ENCODE measurements at places on chromosomes 7 and 10.

DNA sequence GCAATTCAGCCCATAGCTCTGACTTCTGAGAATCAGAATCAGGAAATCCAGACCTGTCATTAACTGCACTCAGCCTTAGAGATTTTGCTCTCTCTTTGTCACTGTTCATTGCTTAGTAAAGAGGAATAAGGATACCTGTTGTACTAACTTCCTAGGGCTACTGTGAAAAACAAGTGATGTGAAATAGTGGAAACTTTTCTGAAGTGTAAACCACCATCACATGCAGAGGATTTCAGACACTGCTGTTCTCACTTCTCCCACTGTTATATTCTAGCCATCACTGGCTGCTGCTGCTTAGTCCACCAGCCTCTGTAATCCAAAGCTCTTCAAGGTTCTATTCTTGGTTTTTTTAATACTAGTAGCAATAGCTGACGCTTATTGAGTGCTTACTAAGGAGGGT lies 129.6 kb upstream of the CCDC6 start:
- DNase-seq = no peak

DNA sequence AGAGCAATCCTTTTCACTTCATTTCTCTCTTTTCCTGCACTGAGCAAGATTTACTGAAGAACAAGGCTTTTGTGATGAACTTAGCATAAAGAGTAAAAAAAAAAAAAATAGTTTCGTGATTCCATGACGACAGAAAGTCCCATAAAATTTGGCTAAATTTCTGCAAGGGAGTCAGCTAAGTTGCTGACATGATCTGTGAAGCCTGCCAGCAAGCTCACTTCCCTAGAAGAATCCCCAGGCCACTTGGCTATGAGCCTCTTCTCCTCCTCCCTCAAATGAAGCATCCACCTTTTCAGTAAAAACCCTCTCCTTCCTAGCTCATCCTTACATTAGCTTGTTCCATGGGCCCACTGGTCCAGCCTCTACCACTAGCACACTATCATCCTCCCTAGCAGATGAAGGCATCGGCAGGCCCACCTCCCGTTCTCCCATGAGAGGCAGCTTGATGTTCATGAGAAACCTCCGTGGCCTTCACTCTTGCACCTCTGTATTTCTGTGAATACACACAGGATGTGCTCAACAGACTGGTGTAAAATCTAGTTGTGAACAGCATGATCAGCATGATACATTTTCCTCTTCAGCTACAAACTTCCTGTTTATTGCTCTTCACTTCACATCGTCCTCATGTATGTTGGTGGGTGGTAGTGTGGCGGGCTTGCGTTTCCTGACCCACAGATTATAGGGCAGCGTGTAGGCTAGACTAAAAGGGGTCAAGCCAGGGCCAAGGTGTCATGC lies 30.9 kb downstream of the GIMAP8 start:
- no peak for DNase-seq

DNA sequence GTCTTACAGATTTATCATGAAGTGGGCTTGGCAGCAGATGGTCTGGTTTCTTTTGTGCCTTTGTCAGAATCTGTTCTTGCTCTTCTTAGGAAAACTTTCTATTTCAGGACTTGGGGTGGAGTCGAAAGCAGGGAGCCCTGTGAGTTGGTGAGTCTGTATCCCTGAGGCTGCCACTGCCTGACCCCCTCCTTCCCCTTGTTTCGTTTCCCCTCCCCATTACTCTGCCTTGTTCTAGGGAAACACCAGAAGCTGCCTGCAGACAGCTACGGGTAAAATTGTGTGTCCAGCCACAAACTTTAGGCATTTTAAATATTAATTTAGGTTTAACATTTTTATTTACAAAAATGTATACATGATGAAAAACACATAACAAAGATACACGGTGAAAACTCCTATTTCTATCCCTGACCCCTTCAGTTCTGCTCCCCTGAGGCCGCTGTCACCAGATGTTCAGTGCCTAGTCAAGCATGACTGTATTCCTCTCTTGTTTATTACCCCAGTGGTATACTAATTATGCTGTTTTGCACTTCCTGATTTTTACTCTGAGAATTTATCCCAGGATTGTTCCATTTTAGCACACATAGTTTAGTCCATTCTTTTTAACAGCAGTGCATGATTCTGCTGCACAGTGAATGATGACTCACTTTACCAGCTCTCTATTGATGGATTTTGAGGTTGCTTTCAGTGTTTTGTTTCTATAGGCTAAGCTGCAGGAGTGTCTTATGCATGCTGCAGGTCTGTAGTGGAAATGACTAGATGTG lies 9.1 kb downstream of the TSPAN14 start:
- no peak for DNase-seq

DNA sequence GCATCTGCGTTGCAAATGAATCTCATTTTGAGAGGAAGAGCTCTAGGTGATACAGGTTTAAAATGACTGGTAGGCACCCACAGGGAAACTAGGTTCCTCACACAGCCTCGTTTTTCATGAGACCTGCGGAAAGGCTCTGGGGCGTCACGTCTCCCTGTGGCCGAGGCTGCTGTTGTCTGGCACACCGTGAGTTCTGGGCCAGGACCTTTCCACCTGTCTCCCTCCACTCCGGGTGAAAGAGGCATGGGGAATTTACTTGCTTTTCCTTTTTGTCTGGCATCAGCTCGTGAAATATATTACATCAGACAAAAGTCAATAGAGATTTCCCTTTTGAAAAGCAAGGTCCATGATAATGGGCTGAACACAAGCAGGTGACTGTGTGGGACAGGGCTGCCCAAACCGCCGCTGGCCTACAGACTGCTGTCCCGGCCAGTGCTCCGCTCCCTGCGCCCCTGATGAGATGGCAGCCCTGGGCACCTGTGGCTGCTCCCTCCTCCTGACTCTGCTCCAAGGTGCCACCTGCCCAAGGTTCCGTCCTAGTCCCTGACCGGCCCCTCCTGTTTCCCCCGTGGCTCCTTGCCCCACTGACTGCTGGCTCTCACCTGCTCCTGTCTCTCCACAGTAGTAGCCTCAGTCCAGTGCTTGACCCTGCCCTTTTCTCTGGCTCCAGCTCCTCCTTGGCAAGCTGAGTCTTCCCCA lies 109.6 kb downstream of the NKX6-2 start:
- no peak for DNase-seq

DNA sequence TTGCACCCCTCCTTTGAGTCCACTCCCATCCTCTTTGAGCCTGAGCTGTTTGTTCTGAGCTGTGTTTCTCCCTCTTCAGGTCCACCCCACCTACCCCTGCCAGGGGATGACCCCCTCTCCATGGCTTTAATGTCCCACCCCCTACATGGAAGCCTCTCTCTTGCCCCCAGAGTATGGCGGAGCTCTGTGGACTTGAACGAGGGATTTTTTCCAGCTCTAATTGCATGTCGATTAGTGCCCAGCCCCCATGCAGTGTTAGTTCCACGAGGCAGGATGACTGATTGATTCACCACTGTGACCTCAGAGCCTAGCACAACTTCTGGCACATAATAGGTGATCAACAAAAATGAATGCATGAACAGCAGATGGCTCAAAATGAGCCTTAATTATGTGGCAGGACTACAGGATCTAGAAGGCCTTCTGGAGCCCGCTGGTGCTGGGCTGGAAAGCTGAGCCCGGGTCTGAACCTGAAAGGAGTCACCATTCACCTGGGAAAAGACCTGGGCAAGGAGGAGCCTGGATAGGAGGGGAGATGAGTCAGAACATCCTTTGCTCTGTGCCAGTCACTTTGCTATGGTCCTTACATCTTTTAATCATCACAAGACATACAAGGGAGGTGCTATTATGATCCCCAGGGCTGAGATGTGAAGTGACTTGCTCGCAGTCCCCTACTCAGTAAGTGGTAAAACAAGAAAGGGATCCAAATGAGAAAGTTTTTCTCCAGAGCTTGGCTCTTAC lies 17.1 kb upstream of the SLC18A2 start:
- no peak for DNase-seq

GRCh38 chr7:6175645-6176044 lies 96.8 kb downstream of the CYTH3 start:
- no peak for DNase-seq

DNA sequence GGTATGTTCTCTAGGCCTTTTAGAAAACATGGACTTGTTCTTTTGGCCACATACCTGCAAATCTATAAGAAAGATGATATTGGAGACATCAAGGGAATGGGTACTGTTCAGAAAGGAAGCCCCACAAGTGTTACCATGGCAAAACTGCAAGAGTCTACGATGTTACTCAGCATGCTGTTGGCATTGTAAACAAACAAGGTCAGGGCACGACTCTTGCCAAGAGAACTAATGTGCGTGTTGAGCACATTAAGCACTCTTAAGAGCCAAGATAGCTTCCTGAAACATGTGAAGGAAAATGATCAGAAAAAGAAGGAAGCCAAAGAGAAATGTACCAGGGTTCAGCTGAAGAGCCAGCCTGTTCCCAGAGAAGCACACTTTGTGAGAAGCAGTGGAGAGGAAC lies 37.1 kb downstream of the SDK1 start:
- no peak for DNase-seq

GRCh38 chr7:74429153-74429747 lies 24.5 kb upstream of the GTF2IRD1 start:
- DNase-seq = no peak

DNA sequence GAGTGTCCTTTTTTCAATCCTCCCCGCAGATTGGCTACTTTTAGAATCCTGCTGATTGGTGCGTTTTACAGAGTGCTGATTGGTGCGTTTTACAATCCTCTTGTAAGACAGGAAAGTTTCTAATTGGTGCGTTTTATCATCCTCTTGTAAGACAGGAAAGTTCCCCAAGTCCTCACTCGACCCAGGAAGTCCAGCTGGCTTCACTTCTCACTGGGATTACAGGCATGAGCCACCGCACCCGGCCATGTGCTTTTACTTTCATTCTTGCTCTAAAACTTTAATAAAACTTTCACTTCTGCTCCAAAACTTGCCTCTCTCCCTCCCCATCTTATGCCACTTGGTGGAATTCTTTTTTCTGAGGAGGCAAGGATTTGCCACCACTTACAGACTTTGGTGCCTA lies 17.0 kb upstream of the WAPL start:
- DNase-seq = no peak

- DNase-seq = peak; percentile 18
Observed at GRCh38 chr7:131040467-131040932, 287.2 kb upstream of the MKLN1 start.

DNA sequence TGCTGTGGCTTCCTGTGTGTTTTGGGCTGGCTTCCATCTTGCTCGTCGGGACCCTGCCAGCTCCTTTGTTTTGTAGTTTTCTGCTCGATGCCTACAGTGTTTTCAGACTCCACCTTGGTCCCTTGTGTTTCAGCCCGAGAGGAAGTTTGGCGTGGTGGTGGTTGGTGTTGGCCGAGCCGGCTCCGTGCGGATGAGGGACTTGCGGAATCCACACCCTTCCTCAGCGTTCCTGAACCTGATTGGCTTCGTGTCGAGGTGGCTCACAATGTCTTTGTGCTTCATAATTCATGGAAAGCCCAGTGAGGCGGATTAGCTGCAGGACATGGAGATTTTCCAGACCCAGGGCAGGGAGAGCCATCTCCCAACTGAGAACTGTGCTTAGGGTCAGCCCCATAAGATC lies 29.3 kb downstream of the BLVRA start:
- no peak for DNase-seq

DNA sequence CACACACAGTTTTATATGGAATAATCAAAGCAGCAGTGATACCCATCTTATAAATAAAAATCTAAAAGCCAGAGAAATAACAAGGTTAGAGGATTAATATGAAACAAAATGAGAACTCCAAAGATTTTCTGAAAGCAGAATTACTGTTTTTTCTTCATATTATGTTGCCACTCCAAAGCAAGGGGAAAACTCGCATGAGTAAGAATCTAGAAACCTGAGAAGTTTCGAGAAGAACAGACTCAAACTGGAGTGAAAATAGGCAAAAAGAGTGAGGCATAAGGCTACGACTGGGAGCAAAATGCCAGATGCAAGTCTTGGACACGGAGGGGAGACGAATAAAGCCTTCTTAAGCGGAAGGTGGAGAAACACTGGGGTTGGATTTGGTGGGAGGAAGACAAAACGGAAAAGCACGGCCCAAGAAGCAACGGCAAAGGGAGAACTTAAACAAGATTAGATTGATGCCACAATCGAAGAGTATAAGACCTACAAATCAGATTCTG lies 923 bp downstream of the TNPO3 start:
- no peak for DNase-seq

GRCh38 chr7:2157473-2158279 lies 75.1 kb downstream of the MAD1L1 start:
- no peak for DNase-seq

DNA sequence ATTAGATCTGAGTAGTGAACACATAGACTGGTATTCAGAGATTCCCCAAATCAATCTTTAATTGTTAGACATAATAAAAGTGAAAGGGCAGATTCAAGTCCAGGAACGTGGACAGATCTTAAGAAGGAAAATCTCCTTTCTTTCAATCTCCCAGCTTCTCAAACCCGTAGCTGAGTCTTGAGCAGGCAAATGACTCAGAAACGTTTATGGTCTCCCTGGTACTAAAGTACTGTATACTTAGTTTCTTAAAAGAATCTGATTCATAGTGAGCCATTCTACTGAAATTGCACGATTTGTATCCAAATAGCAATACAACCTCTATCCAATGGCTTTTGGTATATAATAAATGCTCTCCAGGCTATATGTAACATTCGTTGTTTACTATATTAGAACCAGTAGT lies 140.4 kb upstream of the RHEB start:
- DNase-seq = no peak

DNA sequence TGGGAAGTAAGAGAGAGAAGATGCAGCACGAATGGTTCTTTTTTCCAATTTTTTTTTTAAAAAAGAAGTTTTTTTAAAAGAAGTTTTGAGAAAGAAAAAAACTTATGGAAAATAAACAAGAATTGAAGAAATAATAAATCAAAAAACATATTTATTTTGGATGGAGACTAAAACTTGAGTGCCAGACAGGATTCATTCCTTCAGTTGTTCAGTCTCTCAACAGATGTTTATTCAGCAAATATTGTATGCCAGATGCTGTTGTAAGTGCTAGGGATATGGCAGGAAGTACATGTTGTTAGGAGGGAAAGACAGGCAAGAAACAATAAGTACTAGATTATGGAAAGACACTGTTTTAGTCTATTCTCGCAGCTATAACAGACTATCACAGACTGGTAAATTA lies 750.7 kb upstream of the PHF14 start:
- DNase-seq = no peak

DNA sequence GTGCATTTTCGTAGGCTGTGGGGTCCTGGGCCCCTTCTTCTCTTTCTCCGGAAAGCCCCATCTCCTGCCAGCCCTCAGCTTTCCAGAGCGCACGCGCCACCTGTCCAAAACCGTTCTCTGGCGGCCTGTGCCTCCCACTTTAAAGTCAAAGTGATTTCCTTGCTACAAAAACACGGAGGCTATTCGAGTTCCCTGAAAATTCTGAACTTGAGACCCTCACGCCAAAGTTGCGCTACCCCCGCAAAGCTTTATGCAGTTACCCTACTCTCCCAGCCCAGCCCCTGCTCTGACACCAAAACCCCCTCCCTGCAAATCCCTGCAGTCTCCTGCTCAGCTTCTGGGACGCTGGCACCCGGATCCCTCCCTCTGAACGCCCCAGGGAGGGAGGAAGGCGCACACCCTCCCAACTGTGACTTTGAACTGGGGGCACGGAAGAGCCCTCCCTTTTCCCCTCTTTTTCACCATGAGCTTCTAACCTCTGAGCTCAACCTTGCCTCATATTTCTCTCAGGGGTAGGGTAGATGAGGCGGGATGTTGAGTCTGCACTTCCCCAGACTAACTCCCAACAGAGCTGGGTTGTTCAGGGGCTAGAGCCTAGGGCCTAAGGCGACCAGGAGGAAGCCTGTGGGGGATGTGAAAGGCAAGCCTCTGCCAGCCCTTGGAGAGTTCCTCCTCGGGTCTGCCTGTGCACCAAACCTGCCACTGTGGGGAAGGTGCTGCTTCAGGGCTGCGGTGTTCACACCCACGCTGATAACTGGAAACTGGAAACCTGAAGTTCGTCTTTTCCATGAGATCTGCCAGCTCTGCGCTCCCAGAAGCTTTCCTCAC lies 2.7 kb upstream of the PAX4 start:
- no peak for DNase-seq

All from activated CD4-positive, CD25-positive, alpha-beta regulatory T cell (primary cell).